ENCODE measurements at places on chromosomes 7 and 10.

DNA sequence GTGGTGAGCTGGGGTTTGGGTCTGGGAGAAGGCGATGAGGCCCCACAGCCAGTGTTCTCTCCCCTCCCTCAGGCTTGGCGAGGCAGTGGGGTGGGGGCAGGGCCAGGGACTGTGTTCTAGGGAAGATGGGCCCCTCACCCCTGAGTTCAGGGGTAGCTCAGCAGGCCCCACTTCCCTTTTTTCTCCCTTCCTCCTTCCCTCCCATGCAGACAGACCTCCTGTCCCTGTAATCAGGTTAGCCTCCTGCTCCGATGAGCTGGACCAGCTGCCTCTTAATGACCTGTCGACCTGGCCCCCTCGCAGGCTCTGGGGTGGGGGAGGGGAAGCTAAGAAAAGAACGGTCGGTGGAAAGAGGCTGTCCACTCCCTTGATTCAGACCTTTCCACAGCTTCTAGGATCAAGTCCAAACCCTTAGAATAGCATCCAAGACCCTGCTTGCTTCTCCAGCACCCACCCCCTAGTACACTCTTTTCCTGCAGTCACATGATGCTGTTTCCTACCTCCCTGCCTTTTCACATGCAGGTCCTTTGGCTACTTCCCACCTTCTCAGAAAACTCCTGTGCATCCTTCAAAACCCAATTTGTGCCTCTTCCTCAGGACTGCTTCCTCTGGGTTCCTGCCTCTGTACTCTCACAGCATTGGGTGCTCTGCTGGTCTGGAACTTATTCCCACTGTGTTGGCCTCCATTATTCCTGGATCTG is 64.1 kb downstream of the ZMIZ1 start:
- DNase-seq: no peak

GRCh38 chr10:24449321-24449740 is 240.4 kb downstream of the KIAA1217 start:
- no peak for DNase-seq

GRCh38 chr7:48188776-48189520 is 17.7 kb downstream of the ABCA13 start:
- no peak for DNase-seq

DNA sequence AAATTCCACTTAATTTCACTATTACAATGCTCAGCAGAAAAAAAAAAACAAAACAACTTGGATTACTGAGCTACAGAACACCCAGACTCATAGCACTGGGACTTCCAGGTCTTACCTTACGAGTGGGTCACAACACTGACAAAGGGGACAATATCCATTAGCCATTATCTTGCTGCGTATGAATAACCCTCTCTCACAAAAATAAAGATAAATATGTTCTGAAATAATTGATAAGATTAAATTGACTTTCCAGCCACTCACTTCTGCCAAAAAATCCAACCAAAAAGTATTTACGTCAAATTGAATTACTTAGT is 128.7 kb downstream of the PKD1L1 start:
- DNase-seq: no peak

- DNase-seq: no peak
Observed at GRCh38 chr10:123274306-123275135, 120.3 kb downstream of the BUB3 start.

Data from stimulated activated CD4-positive, alpha-beta T cell treated with anti-CD3 and anti-CD28 coated beads, TNF-alpha, amount 100 ng/mL, for 1 hour (primary cell).